CD4-positive, alpha-beta T cell treated with Interleukin-21 for 1 hour (primary cell): ENCODE measurements at places on chromosomes 2 and 18.

DNA sequence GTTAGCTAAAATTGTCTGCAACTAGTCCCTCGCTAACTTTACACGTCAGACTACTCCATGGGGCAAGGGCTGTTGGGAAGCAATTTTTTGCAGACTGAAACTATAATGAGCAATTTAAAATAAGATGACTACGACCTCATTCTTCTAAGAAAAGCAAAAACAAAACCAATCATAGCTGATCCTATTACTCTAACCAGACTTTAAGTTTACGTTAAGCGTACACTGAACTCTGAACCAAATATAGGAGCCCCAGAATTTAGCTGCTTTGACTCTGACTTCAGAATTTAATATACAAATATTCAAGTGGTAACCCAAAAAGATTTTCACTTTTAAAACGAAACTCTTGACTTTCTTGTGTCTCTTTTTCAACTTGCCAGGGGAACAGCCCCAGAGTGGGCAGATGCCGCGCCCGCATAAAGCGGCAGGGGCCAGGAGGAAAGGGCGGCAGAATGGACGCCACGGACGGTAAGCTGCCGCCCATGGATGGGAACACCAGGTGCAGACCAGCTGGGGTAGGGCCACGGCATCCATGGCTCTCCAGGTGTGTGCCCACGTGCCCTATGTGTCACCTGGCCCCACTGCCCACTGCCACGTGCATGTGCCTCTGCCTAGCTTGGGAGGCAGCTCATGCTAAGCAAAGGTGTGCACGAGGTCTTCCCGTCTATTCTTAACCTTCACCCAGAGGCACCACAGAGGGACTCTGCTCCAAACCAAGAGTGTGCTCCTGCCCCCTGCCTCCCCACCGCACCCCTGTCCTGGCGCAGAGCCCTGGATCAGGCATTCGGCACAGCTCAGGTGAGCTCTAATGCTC, 217.6 kb downstream of the HDAC4 start:
- DNase-seq = no peak

DNA sequence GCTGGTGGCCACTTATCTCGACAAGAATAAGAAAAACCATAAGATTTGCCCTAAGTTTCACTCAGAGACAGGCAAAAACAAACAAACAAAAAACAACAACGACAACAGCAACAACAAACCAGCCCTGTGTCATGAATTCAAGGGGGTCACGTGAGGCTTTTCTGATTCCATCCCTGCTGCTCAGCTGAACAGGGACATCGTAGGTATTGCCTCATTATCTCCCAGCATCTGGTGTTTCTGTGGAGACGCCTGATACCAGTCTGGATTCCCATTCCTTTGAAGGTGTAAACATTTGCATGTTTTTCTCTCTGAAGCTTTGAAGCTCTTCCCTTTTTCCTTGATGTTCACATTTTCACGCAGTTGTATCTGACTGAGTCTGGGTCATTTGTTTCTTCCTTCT, 117.4 kb downstream of the KCNF1 start:
- DNase-seq = no peak

DNA sequence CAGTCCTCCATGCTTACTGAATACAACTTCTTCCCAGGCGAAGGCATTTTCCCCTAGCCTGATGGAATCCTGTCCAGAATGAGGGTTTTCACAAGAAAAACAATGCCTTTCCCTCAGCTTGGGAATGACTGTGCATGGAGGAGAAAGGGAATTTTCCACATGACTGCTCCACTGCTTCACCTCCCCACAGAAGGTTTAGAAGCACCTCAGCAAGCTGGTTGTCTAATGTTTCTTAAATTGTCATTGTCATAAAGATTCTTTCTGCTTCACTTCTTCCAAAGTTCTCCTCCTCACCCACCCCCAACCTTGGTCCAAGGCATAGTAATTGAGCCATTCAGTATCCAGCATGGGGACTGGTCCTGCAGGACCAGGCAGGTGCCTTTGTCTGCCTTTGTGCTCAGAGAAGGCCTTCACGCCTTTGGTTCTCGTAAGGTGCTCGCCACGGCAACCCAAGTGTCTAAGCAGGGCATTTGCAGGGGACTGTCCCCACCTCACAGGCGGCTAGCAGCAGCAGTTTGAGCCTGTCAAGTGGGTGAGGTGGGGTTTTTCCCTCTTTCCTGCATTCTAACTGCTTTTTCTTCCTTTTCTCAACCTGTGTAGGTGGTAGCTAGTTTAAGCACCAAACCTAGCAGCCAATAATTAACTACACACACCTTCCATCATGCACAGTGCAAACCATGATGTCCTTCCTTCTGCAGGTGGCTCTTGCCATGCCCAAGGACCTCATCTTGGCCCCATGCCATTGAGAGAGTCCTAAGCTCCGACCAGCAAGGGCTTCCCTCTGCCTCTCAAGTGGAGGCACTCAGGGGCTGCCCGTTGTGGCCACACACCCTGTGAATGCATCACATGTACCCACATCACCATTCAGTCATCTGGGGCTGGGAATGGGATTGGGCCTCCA, 65.7 kb upstream of the BCL2L11 start:
- no peak for DNase-seq

- DNase-seq = no peak
These were observed 2.4 kb upstream of the MALT1 start for GRCh38 chr18:58668897-58669296.

- DNase-seq = no peak
These were observed 217.9 kb downstream of the VAPA start for GRCh38 chr18:10131460-10132395.

GRCh38 chr2:63055226-63056106, 4.8 kb downstream of the OTX1 start:
- no peak for DNase-seq
